Activated T-cell treated with anti-CD3 and anti-CD28 coated beads for 1 hour (primary cell): ENCODE measurements at places on chromosomes 12 and 14.

DNA sequence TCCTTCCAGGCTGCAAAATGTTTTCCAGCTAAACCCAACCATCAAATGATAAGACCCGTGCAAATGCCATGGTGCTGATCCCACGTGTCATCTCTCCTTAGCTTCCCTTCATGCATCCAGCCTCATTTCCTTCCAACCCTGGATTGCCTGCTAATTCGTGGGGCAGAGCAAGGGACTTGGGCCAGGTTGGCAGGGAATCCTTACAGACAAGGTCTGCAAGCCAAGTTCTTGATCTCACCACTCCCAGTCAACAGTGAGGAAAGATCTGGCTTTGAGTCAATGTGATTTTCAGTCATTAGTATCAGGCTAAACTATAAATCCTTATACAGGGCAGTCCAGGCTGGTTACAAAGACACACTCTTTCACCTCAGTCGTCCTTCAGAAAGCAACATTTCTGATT is 150.9 kb downstream of the ANO2 start:
- DNase-seq: no peak

GRCh38 chr12:68580911-68581310 is 29.8 kb upstream of the RAP1B start:
- no peak for DNase-seq

DNA sequence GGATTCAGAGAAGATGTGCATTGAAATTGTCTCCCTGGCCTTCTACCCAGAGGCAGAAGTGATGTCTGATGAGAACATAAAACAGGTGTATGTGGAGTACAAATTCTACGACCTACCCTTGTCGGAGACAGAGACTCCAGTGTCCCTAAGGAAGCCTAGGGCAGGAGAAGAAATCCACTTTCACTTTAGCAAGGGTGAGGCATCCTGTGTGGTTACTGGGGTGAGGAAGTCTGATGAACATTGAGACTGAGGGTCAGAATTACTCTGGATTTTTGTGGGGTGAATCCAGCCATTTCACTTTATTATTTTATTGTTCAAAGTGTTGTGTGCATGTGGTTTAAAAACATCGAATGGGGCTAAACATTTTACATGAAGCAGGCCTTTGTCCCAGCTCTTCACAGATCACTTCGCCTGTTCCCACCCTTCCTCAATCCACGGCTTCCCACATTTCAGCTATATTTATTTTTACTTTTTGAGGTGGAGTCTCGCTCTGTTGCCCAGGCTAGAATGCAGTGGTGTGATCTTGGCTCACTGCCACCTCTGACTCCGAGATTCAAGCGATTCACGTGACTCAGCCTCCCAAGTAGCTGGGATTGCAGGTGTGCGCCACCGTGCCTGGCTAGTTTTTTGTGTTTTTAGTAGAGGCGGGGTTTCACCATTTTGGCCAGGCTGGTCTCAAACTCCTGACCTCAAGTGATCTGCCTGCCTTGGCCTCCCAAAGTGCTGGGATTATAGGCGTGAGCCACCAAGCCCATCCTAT is 40.6 kb downstream of the SUPT16H start:
- DNase-seq: no peak

GRCh38 chr12:74365178-74365964 is 172.3 kb upstream of the ATXN7L3B start:
- DNase-seq: no peak

- DNase-seq: no peak
These were observed 8.6 kb downstream of the SETD1B start for GRCh38 chr12:121812320-121812871.

DNA sequence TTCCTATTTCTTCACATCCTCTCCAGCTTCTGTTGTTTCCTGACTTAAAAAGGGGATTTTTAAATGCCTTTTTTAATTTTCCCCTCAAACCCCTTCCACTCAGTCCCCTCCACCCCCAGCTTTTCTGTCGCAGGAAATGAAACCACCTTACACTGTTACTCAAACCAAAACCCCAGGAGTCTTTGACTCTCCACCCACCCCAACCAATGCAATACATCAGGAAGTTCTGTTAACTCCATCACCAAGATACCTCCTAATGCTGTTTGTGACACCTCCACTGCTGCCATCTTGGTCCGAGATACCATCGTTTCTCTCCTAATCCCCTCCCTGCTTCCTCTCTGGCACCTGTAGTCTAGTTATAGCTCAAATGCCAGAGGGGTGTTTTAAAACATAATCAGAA is 25.4 kb upstream of the CPM start:
- no peak for DNase-seq

DNA sequence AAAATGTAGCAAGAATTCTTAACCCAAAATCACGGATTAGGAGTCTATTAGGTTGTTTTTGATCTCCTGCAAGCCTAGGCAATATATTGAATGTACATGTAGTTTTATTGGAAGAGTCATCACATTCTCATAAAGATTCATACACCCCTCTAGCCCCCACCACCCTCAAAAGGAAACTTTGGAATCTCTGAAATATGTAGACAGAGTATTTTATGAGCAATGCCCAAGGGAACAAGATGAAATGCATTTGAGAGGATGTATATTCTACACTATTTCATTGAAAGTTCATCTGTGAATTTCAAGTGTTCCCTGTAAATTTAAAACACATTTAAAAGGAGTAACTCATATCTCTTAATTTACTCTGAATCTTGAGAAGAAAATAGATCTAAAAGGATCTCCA is 103.7 kb downstream of the SYT1 start:
- no peak for DNase-seq

GRCh38 chr12:132514216-132514820 is 24.4 kb downstream of the FBRSL1 start:
- DNase-seq: no peak

DNA sequence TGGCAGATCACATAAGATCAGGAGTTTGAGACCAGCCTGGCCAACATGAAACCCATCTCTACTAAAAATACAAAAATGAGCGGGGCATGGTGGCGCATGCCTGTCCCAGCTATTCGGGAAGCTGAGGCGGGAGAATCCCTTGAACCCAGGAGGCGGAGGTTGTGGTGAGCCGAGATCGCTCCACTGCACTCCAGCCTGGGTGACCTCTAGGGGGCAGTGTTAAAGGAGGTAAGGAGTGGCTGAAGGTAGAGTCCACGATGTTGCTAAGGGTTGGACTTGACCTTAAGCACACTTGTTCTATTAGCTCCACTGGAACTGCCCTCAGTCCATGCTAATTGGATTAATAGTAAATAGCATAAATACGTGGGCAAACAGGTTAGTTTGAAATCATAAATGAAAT is 62.4 kb upstream of the PSMC1 start:
- no peak for DNase-seq

DNA sequence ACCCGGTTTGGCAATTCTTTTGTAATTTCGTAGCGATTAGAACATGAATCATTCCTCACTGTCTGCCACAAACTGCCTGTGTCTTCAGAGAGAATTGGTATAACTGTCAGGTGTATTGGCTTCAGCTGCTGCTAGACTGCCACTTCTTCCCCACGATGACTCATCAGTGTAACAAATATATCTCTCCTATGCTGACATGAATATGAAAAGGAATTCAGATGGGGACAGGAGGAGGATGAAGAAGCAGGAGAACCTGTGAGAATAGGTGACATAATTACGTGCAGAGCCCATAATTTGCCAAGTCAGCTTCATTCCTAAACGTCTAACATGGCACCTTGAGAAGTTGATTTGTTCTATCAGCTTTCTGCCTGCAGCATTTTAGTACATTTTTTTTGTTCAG is 64.9 kb downstream of the FRMD6 start:
- DNase-seq: no peak

- no peak for DNase-seq
These were observed 113.7 kb downstream of the SAMD4A start for GRCh38 chr14:54680651-54681050.

DNA sequence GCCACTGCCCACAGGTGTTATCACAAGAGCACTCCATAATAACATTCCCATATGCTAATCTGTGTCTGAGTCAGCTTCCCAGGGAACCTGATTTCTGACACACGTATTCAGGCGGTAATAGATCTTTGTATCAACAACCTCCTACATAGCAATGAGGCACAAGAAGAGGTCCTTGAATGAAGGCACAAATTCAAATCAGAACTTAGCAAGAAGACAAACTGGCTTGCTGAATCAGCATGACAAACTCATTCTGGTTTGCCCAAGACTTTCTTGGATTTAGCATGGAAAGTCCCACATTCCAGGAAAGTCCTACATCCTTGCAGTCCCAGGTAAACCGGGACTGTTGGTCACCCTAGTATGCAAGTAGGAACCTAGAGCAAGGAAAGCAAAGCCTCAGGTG is 33.9 kb upstream of the RNU6-7 start:
- DNase-seq: no peak

- DNase-seq: no peak
These were observed 86.9 kb upstream of the IGF1 start for GRCh38 chr12:102567031-102567985.

GRCh38 chr12:10406725-10407124 is 2.8 kb downstream of the KLRC4 start:
- no peak for DNase-seq

GRCh38 chr14:25484906-25485305 is 435.0 kb upstream of the STXBP6 start:
- DNase-seq: no peak

DNA sequence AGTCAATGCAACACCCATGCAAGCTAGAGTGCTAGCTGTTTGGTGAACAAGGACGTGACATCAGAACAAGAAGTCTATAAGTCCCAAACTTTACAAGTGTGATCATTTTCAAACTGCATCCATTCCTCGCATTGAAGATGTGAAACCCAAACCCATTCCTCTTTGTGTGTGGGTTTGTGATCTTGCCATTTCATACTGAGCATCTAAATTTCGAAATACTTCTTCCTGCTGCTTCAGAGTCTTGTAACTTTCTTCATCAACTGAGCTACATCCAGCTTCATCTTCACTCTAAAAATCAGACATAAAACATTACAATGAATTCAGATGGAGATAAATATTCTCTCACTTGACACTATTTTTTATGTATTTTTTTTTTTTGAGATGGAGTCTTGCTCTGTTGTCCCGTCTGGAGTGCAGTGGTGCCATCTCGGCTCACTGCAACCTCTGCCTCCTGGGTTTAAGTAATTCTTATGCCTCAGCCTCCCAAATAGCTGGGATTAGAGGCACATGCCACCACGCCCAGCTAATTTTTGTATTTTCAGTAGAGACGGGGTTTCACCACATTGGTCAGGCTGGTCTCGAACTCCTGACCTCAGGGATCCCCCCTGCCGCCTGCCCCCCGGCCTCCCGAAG is 4.8 kb upstream of the ZCCHC8 start:
- no peak for DNase-seq

DNA sequence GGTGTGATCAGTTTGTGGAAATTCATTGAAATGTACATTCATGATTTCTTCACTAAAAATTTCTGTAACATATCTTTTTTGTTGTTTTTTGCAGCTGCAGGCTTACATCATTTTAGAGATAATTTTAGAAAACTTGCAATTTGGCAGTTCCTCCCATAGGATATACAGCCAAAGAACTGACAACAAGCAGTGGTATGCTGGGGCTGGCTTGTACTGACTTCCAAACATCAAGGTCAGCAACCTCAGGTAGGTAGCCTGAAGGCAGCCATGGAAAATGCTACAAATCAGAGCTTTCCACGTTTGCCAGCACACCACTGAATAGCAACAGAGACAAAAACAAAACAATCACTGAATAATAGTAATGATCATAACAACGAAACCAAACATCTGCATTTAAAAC is 21.2 kb downstream of the TRIM9 start:
- no peak for DNase-seq

GRCh38 chr14:22338917-22339715 is 249.9 kb downstream of the DAD1 start:
- no peak for DNase-seq

DNA sequence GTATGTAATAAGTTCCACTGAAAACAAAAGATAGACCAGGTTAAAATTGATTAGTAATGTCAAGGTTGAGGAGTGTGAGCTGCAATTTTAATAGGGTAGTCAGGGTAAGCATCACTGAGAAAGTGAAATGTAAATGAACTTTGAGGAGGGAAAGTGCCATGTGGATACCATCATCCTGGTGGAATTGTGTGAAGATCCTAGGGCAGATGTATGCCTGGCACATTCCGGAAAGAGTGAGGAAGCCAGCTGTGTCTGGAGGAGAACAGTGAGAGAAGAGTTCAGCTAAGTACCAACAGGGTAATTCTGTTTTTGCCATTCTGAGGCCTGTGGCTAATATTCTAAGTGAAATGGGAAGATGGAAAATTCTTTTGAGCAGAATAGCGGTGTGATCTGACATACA is 2.9 kb upstream of the CLEC2A start:
- DNase-seq: no peak

GRCh38 chr14:48586099-48586498 is 910.7 kb upstream of the MDGA2 start:
- DNase-seq: no peak

DNA sequence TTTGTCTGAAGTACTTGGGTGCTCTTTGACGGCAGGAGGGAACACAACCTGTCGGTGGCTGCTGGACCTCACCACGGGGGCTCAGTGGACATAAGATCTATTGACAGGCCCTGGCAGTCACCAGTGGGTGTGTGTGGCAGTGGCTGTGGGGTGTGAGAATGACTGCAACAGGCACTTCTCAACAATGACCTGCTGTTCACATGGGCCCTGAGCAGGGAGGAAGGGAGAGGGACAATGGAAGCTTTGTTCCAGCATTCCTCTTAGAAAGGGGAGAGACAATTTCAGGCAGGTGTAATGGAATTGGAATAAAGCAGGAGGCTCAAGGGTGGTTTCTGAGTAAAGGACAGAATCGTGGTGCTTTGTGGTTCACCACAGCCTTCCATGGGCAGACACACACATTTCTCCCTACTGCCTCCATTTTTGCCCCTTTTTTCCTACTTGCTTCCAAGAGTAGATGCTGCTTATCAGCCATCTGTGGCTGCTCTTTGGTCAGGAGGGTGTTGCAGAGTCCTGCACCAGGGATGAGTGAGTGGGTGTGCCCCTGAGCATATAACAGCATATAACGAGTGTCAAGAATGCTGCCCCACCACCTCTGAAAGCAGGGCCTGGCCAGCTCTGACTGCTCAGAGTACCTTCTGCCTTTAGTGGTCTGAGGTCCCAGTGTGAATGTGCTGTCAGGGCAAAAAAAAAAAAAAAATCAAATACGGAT is 267.7 kb downstream of the RASSF9 start:
- DNase-seq: no peak

GRCh38 chr12:123354600-123354999 is 10.0 kb downstream of the SBNO1 start:
- DNase-seq: no peak

GRCh38 chr14:79493081-79493645 is 718.1 kb downstream of the DIO2 start:
- DNase-seq: no peak

DNA sequence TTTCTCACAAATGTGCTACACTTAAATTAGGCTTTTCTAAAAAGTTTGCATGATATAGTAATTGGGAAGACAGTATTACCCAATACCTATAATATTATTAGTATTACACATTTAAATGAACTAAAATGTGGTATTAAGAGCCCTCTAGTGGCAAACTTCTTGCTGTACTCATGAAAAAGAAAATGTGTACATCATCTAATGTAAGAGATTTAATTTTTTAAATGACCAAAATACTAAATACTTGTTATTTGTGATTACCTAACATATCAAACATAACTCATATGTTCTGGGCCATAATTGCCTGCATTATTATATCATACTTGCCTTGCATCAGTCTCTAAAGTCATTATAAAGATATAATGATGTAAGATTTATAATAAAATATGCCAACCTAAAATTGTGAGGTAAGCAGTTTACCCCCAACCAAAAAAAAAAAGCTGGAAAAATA is 64.2 kb downstream of the DNAI7 start:
- no peak for DNase-seq
